Muscle of arm (tissue), 14 donors: ENCODE measurements at places on chromosomes 2 and 18. TPM values are rescaled to one million over a fixed set of nuclear protein-coding genes. Genes with fewer than 3 reads are reported as not detected.

DNA sequence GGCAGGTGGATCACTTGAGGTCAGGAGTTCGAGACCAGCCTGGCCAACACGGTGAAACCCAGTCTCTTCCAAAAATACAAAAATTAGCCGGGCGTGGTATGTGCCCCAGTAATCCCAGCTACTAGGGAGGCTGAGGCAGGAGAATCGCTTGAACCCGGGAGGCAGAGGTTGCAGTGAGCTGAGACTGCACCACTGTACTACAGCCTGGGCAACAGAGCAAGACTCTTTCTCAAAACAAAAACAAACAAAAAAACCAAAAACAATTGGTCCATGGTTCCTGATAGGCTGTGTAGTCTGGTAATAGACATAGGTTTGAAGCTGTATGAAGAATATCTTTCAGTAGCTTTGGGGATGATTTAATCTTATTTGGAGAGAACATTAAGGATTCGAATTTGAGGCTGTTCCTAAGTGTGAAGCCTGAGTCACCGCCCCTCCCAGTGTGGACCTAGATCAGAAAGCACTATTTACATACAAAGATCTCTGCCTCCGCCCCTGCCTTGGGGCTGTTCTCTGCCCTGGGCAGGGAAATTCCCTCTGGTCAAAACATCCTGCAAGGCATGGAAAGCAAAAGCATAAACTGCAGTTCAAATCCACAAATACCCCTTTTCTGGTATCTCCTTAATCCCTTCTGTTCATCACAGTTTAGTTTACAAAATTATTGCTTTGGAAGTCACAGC lies 52.8 kb upstream of the PMAIP1 start:
- DNase-seq = no peak

DNA sequence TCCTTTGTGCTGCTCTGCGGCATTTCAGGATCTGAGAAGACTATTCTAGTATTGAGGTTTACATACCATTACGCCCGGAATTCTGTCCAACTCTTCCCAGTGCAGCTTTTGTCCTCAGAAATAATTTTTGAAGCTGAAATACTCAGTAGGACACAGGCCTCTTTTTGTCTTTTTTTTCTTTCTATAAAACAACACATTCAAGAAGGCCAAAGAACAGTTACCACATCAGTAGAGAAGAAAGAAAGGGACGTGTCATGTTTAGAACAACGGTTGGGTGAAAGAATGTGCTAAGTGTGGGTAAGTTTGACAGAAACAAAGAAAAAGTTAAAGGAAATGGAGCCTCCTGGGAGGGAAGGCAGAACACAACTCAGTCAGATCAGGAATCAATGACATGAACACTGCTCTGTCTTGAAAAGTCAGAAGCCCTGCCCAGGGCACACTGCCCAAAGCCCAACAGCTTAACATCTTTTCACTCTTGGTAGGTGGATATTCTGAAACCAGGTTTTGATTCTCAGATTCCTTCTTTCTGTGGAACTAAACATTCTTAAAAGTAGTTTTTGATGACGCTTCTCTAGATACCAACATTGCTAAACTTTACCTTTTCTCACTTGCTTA lies 198.6 kb upstream of the CWC22 start:
- DNase-seq = no peak

The SESTD1 gene
- 33.8 TPM for polyA plus RNA-seq

GRCh38 chr2:71619230-71619741 lies 165.9 kb downstream of the DYSF start:
- no peak for DNase-seq

The CTAGE1 gene
- polyA plus RNA-seq = not detected

The MZT2A gene
- polyA plus RNA-seq = 80.6 TPM

The ZNF385B gene
- 19.8 TPM for polyA plus RNA-seq

- no peak for DNase-seq
These were observed 11.8 kb upstream of the CTAGE1 start for GRCh38 chr18:22429564-22429963.

DNA sequence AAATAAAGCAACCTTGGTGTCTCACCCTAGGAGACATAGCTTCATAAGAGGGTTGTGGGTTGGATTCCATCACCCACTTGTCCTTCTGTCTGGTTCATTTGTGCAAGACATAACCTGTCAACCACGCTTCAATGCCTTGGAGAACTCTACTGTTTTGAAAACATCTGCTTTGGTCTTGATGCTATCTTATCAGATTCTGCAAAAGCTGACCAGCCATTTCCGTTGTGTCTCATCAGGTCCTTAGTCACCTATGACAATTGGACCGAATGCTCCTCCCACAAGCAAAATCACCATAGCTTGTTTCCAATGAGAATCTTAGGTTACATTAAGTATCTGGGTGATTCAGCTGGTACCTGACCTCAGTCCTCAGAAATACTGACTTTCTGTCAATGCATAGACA lies 35.4 kb downstream of the STAT4 start:
- DNase-seq = no peak

- DNase-seq = no peak
These were observed 22.9 kb upstream of the NARS1 start for GRCh38 chr18:57644540-57644939.

The AQP12B gene
- polyA plus RNA-seq = 1.1 TPM

GRCh38 chr2:53438100-53438499 lies 329.5 kb upstream of the CHAC2 start:
- peak; percentile 7 for DNase-seq

- peak; percentile 79 for DNase-seq
These were observed 456 bp downstream of the LRP1B start for GRCh38 chr2:142130111-142131009.

DNA sequence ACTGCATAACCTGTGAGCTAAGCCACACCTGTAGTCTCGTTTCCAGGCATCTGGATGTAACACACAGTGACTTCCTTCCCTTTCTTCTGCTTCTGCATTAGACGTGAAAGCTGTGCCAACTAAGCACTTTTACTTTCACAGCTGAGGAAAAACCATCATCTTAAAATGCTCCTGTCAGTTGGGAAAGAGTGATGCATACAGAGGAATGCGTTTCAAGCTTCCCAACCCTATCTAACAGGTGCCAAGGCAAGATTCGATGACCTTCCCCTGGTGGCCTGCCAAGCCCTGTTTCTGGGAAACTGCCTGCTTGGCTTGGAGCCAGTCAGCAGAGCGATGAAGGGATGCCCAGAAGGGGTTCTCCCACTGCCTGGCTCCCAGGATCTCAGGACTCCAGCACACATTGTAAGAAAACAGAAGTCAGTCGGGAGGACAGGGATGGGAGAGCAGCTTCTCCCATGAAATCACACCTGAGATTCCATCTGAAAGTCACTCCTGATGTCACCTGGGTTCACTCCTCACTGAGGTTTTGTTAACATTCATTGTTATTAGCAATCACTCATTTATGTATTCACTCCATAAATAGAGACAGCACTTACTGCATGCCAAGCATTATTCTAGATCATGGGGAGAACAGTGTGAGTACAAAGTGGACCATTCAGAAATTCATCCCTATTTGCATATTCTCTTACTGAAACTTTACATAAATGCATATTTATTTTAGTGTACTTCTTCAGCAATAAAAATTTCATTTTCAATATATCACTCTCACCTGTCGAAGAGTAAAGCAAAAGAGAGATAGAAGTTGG lies 64.1 kb downstream of the DTNA start:
- peak; percentile 29 for DNase-seq

DNA sequence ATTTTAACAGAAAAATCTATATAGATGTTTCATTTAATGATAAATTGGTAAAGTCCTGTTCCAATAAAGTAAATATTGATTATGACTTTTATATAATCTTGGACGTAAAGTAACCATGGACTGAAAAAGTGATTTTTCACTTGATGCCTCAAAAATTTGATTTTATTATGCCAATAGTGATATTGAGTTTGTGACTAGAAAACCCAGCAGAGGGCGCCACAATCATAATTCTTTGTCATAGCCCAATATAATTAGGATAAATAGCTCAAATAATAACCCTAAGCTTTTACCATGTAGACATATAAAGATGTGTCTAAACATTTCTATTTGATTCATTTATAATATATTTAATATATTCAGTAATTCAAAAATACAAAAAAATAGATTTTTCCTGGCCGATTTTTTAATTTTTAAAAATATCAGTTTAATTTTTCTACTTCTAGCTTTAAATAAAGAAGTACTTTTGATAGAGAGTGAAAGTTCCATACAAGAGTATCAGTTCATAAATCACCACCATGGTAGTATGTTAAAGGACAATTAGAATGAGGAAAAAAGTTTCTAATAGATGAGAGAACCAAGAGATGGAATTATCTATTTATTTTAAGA lies 30.7 kb downstream of the CAMKMT start:
- peak; percentile 31 for DNase-seq

DNA sequence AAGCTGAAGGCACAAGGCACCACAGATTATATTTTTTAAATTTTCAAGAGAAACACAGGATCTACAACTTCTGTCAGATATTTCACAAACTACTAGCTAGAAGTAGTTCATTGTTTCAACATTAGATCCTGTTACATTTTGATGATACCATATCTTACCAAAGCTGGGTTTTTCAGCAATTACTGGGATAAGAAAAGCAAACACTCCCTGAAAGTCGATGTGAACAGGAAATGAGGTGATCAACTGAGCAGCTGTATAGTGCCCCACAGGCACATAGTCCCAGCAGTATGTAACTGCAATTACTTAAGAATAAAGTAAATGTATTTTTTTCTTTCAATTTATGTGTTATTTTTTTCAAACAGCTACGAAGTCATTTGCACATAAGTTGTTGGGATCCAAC lies 103.5 kb downstream of the DNER start:
- DNase-seq = no peak

DNA sequence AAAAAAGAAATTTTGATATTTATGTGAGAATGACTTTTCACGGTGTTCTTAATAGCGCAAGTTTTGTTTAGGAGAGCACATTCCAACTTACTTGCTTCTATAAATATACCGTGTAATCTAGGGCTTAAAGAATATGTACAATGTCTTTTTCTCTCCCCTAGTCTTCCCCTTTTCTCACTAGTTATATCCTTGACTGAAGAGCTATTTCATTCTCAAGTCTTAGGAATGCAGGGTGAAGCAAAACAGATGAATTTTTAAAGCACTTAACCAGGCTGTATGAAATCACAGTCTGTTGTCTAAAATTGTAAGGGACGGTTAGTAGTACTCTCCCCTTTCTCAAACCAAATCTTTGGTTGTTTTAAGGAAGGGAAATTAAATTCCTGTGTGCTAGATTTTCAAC lies 29.6 kb upstream of the SLC30A6 start:
- DNase-seq = no peak

DNA sequence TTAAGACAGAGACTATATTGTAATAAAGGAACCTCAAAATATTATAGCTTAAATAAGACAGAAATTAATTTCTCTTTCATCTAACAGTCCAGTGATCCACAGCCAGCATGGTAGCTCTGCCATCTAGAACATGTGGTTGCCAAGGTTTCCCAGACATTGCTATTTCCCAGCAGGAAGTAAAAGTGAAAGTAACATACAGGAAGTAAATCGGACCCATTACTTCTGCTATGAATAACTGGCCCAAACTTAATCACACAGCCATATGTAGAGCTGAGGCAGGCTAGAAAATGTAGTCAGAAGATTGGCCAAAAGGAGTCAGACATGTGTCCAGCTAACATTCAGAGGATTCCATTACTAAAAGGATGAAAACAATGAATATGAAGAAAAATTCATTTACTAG lies 71.0 kb downstream of the NOL4 start:
- no peak for DNase-seq

The GAD1 gene
- 0.96 TPM for polyA plus RNA-seq

The SERPINB13 gene
- polyA plus RNA-seq = not detected

DNA sequence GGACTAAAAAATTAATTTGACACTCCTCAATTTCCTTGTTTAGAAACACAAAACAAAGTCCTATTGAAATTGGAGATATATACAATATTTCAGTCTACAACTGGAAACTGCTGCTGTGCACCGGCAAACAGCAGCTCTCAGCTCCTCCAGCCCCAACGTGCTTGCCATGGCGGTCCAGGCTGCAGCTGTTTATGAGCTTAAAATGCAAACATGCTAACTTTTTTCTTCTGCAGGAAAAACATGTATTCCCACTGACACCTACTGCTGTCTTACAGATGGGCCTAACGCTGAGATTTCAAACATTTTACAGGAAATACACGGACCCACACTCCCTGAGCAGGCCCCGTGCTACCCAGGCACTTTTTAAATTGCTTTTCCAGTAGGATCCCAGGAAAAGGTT lies 195.5 kb downstream of the BCL11A start:
- DNase-seq = no peak

- no peak for DNase-seq
These were observed 241.8 kb downstream of the KLHL29 start for GRCh38 chr2:23626701-23627230.

- no peak for DNase-seq
These were observed 62.8 kb upstream of the SP3 start for GRCh38 chr2:174027956-174028355.

The SERPINB10 gene
- not detected for polyA plus RNA-seq

GRCh38 chr2:17879137-17879912 lies 858 bp downstream of the KCNS3 start:
- peak; percentile 60 for DNase-seq

DNA sequence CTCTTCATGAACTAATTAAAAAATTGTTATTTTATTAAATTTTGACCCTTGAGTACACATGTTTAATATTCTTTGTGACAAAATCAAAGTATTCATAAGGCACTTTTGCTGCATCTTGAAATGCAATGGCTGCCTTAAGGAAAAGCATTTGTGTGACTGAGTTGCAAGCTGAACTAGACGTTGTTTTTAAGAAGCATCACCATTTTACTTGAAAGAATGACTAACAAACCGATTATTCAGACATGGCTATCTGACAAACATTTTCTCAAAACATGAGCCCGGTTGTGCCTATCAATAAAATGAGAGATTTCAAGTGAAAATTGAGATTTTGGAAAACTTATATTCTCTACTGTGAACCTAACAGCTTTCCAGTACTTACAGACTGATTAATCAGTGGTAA lies 2.8 kb downstream of the GCFC2 start:
- no peak for DNase-seq

The CNTNAP5 gene
- 0.57 TPM for polyA plus RNA-seq

The EPHA4 gene
- 13.3 TPM for polyA plus RNA-seq

The PAX8 gene
- 0.53 TPM for polyA plus RNA-seq

DNA sequence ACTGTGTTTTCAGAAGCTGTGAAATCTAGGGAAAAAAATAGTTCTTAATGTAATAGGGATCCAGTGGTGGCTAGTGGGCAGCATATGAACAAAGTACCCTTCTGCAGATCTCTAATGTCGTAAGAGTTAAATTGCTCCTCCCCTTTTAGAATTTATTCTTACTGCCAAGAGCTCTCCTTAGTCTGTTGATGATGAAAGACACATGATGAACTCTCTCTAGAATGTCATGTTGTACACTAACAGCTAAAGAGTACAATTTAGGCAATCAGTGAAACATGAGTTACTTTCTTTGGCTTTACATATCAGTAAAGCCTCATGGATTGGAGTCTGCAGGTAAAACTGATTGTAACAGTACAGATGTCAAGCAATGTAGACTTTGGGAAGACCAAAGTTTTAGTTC lies 84.2 kb downstream of the SLC39A10 start:
- no peak for DNase-seq

GRCh38 chr2:218152172-218152571 lies 14.6 kb downstream of the CXCR1 start:
- DNase-seq = no peak

GRCh38 chr2:217774232-217774631 lies 228.6 kb downstream of the TNS1 start:
- no peak for DNase-seq
